Stimulated activated CD8-positive, alpha-beta memory T cell treated with anti-CD3 and anti-CD28 coated beads, Interleukin-4, amount 100 ng/mL, for 4 hours (primary cell): ENCODE measurements at places on chromosomes 6 and 20.

DNA sequence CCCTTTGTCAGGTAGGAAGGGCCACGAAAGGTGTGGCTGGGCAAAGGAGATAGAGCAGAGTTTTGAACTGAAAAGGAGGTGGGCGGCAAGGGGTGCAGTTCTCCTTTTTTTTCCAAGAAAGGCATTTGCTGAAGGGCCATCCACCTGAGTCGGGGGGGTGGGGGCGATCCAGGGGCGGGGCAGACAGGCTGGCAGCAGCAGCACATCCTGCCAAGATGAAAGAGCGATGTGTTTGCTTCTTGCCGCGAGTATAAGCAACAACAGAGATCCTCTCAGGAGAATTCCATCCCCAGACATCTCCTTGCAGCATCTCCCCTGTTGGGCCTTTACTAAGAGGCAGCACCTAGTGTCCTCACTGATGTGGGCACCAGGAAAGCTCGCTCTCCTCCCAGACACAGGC is 516.5 kb downstream of the CD83 start:
- no peak for DNase-seq

GRCh38 chr6:109344226-109344625 is 38.0 kb downstream of the CD164 start:
- DNase-seq: no peak

DNA sequence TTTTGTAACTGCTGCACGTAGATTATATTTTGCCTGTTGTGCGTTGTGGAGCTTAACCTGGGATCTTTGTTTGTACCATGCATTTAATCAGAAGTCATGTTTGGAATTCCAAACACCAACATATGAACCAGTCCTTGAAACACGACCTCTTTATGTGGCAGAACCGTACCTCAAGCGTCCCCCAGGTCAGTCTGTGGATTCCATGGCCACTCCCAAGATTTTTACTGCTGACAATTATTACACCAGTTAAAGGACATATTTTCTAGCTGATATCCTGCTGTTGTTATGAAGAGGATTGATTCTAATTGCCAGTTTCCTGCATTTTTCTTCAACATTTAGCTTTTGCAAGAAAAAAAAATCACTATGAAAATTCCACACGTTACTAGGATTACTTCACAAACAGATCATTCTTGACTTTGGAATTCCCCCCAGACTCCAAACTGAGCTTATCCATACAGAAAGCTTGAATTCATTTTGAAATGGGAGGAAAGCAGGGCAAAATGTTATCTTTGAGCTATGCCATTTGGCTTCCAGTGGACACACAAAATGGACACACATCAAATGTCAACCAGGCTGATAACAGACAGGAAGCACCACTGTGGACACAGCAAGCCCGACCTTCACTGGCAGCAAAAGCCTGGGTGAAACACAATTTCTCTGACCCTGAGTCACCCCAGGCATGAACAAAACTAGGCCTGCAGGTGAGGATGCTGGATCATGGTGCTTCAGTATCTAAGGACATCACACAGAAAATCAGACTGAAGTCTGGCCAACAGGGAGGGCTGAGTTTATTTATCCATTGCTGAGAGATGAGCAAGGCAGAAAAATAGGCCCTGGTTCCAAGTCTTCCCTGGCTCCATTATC is 542.9 kb upstream of the JAG1 start:
- DNase-seq: no peak

DNA sequence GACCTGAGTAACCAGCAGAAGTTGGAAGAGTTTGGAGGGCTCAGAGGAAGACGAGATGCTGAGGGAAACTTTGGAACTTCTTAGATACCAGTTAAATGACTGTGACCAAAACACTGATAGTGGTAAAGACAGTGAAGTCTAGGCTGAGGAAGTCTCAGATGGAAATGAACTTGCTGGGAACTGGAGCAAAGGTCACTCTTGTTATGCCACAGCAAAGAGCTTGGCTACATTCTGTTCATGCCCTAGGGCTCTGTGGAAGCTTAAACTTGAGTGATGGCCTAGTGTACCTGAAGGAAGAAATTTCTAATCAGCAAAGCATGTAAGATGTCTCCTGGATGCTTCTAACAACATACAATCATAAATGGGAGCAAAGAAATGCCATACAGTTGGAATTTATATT is 24.7 kb downstream of the WDR27 start:
- DNase-seq: no peak

- DNase-seq: no peak
Observed at GRCh38 chr6:29561606-29562181, 2.2 kb upstream of the UBD start.

GRCh38 chr20:461254-462198 is 807 bp downstream of the TBC1D20 start:
- DNase-seq: peak; percentile 18

GRCh38 chr20:36501367-36502006 is 39.8 kb upstream of the MYL9 start:
- DNase-seq: no peak

DNA sequence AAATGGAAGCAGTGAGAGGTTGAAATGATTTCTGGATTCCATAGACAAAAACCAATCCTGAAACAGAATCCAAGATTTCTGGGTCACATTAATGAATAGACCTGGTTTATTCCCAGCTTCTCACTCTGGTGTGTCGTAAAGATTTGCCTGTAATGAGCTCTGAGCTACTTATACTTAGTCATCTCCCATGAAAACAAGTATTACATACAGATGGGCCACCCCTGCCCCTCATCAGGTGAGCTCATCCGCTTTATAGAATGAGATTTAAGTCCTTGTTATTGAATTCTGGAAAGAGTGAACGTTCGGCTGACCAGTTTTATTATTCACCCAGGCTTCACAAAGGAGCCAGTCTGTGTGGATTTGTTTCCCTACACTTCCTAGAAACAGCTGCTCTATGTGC is 47.1 kb upstream of the TMEM181 start:
- no peak for DNase-seq

DNA sequence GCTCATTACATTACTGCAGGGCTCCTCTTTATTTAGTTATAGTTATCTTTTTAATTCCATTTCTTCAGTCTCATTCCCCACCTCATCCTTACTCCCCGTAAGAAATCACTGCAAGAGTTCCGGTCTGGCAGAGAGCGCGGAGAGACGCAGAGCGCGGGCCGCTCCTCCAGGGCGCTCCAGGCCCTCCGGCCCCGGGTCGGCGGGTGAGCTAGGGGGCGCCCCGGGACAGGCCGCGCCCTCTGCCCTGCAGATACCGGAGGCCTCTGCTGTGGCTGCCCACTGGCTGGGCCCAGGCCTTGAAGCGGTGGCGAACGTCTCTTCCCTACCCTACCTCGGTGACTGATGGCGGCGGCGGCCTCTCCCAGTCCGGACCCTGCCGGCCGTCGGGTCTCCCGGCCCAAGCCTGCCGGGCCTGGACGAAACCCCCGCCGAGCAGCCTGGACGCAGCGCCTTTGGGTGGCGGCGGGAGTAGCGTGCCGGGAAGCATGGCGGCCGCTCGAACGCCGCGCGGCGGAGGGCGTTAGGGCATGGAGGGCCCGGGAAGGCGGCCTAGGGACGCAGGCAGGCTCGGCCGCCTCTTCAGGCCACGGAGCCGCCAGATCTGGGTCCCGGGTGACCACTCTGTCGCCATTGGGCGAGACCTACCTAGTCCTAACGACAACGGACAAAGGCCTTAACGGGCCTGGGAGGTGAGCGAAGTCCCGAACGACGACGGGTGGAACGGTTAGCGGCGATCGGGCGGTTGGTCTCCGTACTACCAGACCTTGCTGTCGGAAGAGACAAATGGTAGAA is 16.4 kb upstream of the HMGN4 start:
- peak; percentile 25 for DNase-seq

GRCh38 chr20:58669287-58670006 is 18.4 kb downstream of the STX16 start:
- DNase-seq: no peak

- no peak for DNase-seq
Observed at GRCh38 chr20:58213716-58214115, 14.7 kb downstream of the ANKRD60 start.

- DNase-seq: no peak
Observed at GRCh38 chr6:168272415-168273325, 46.9 kb downstream of the DACT2 start.

GRCh38 chr6:24743944-24744335 is 25.0 kb upstream of the C6orf62 start:
- DNase-seq: no peak
